Activated CD4-positive, alpha-beta T cell treated with anti-CD3 and anti-CD28 coated beads, Interleukin-2, amount 10 ng/mL, durations not matched to agents 24 days and 14 days (primary cell): ENCODE measurements at places on chromosomes 4 and X. TPM values are rescaled to one million over a fixed set of nuclear protein-coding genes. Genes with fewer than 3 reads are reported as not detected.
A peak's percentile ranks its signal among the peaks of the same experiment; 100 is the strongest.

- H3K4me1 ChIP-seq, result peaks cover 10% of the 10 kb centered on the region
- peaks cover 2% of the 10 kb centered on the region for H3K27me3 ChIP-seq
- no peak overlapping the region for H3K4me3 ChIP-seq
- H3K27ac ChIP-seq, result no peak overlapping the region
- DNase-seq, result no peak
Measured at GRCh38 chr4:73603854-73604584, 16.2 kb downstream of the RASSF6 start.

DNA sequence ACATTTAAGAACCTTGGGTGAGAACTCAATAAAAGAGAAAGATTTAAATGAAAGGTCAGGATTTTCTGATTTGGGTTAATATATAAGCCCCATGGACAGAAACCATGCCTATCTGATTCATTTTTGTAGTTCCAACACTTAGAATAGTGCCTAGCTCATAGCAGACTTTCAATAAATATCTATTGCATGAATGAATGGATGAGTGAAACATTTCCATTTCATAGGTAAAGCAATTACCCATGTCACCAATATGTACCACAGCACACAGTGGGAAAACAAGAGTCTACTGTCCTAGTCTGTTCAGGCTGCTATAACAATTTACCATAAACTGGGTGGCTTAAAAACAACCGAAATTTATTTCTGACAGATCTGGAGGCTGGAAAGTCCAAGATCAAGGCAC, 63.9 kb upstream of the PTPN13 start:
- H3K4me3 ChIP-seq, result no peak overlapping the region
- H3K4me1 ChIP-seq, result no peaks in the 10 kb centered on the region
- no peak overlapping the region for H3K27ac ChIP-seq
- peaks cover 15% of the 10 kb centered on the region for H3K27me3 ChIP-seq
- DNase-seq, result no peak
- no peaks in the 10 kb centered on the region for H3K36me3 ChIP-seq

GRCh38 chr4:153541456-153542096, 75.4 kb downstream of the TMEM131L start:
- no peaks in the 10 kb centered on the region for H3K27me3 ChIP-seq
- H3K36me3 ChIP-seq, result peaks cover 19% of the 10 kb centered on the region
- H3K27ac ChIP-seq, result peak overlapping the region; percentile 17
- DNase-seq, result peak; percentile 73
- no peak overlapping the region for H3K4me3 ChIP-seq

Gene RBMXL3
- total RNA-seq, result not detected in 2 replicates

Gene SPANXA2
- not detected in 2 replicates for total RNA-seq

- no peaks in the 10 kb centered on the region for H3K4me1 ChIP-seq
- no peaks in the 10 kb centered on the region for H3K27me3 ChIP-seq
- DNase-seq, result no peak
Measured at GRCh38 chr4:7348946-7349900, 85.5 kb downstream of the PSAPL1 start.

Gene CITED1
- total RNA-seq, result not detected in 2 replicates

GRCh38 chr4:25783943-25784342, 78.8 kb downstream of the SEL1L3 start:
- no peaks in the 10 kb centered on the region for H3K27me3 ChIP-seq
- no peak for DNase-seq
- H3K4me1 ChIP-seq, result peaks cover 3% of the 10 kb centered on the region
- H3K27ac ChIP-seq, result no peak overlapping the region
- peaks cover 76% of the 10 kb centered on the region for H3K36me3 ChIP-seq
- H3K4me3 ChIP-seq, result no peak overlapping the region

Gene VCX3B
- not detected in 2 replicates for total RNA-seq

Gene POU3F4
- not detected in 2 replicates for total RNA-seq
